Ureter (tissue), 1 donor: ENCODE measurements at places on chromosomes 1 and 21. TPM values are rescaled to one million over a fixed set of nuclear protein-coding genes. Genes with fewer than 3 reads are reported as not detected.

DNA sequence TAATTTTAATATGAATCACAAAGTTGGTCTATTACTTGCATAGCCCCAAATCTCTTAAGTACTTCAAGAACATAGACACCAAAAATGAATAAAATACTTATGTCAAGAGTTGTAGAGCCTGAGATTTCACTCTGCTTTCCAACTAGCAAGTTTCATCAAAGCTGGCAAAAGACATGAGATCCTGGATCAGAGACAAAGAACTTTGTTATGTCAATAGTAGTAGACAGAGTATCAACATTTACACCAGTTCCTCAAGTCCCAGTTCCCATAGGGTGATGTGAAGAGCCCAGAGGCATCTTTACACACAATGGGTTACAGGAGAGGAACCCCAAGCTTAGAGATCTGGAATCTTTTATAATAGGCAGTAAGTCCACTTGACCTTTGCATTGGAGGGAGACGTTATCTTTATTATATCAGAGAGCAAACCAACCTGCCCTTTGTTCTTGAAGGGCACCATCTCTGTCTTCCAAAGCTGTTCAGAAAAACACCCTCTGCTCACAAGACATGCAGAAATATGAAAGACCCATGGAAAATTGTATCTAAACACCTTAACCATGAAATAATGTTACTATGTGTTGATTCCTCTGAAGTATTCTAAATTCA is 174.4 kb upstream of the GALNT2 start:
- DNase-seq: no peak

- DNase-seq: no peak
Measured at GRCh38 chr1:46691997-46692790, 20.5 kb downstream of the TEX38 start.

GRCh38 chr1:97143236-97143882 is 421.8 kb downstream of the PTBP2 start:
- no peak for DNase-seq

DNA sequence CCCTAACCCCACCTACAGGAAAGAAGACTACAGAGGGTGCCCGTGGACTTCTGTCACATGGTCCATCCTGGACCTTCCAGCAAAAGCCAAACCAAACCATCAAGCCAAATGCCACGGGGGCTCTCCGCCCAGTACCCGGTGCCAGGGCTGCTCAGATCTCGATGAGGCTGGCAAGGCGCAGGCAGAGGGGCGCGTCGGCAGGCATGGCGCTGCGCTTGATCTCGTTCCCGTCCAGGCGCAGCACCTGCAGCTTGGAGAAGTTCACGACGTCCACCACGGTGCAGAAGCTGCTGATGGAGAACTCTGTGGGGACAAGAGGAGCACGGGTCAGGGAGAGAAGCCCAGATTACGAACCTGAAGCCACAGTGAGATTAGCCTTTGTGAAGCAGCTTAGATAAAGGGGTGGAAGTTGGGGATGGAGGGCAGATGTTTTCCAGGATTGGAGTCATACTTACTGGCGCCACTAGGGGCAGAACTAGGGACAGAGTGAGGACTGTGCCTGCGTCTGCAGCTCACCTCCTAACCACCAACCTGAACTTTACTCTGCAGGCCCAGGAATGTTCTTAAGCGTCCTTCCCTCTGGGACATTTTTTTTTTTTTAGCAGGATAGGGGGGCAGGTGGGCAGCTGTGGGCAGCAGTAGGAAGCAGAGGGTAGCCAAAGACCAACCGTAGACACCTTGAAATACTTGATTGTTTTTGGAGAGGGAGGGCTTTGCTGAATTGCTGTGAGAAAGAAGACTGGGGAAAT is 8.6 kb downstream of the FMOD start:
- no peak for DNase-seq

- DNase-seq: no peak
Measured at GRCh38 chr1:230572121-230573105, 69.9 kb upstream of the COG2 start.

DNA sequence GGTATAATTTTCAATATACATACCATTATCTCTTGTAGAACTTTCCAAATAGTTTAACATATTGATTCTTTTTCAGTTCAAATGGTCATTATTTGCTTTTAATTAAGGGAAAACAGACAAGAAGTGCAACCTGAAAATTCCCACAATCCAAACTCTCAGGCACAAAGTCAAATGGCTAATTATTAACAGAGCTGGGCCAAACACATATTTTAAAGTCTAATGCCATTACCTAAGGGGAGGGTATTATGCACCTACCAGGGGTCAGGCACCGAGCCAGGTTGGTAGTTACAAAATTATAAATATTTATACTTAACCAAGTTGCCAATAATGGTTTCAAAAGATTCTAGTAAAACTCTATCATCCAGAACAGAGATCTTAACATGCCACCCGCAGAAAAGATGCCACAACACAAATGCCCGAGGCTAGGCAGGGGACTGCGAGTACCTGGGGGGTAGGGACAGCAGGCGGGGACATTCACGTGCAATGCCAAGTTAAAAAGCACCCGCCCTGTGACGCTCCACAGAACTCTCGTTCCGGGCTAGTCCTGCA is 15.0 kb downstream of the LBR start:
- DNase-seq: no peak

DNA sequence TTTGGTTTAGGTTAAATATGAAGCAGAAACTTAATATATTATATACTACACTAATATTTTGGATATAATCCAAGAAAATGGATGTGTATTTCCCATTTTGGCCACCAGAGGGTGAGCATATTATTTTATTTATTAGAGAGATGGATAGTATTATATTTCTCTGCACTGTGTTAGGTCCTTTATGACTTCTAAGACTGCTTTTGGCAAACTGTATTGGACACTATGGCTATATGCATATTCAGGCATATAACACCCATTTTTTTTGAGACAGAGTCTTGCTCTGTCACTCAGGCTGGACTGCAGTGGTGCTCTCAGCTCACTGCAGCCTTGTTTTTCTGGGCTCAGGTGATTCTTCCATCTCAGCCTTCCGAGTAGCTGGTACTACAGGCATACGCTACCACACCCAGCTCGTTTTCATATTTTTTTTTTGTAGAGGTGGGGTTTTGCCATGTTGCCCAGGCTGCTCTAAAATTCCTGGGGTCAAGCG is 17.8 kb upstream of the PGM1 start:
- no peak for DNase-seq

GRCh38 chr21:46421756-46422555 is 36.7 kb upstream of the DIP2A start:
- no peak for DNase-seq

DNA sequence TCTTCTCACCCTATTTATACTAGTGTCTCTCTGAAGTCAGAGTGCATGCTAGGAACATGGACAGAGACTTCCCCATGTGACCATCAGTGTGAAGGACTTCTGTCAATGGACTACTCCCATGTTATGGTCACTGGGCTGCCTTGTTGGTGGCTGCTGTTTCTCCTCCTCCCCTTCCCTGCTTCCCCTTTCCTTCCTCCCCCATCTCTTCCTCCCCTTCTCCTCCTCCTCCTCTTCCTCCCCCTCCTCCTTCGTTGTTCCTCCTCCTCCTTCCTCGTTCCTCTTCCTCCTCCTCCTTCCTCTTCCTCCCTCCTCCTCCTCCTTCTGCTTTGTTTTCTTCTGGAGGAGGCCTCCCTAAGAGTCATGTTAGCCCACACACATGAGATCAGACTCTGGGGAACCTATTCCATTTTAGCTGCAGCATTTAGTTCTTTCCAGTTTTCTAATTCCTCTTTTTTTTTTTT is 35.8 kb downstream of the IER5 start:
- no peak for DNase-seq

DNA sequence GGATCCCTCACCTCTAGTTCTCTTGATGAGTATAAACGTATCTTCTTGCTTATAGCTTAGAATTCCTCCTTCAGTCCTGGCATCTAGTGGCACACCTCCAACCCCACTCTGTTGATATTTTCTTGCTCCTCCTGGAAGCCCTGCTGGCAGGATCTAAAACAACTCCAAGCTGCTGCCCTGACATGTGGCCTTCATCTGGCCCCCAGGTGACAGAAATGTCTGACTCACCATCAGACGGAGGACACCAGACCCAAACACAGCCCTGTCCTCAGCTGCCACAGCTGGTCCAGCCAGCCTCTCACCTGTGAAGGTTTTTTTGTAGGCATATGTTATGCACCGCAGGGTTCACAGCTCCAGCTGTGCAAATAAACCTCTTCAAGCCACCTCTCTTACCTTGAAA is 53.4 kb downstream of the KRTAP19-8 start:
- DNase-seq: no peak

GRCh38 chr1:44828841-44829440 is 14.1 kb downstream of the PTCH2 start:
- DNase-seq: no peak

- DNase-seq: no peak
Measured at GRCh38 chr1:32736812-32737791, 34.5 kb upstream of the SYNC start.

DNA sequence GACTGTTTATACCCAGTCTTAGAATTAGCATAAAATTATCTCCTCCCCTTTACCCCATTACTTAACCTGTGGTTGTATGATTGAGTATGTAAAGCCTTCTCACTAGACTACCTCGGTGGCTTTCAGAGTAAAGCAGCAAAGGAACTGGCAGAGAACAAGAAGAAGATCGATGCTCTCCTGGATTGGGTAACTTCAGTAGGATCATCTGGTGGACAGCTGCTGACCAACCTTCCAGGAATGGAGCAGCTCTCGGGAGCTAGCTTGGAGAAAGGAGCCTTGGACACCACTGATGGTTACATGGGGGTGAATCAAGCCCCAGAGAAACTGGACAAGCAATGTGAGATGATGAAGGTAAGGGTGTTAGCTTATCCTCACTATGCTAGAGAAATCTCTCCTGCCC is 138.6 kb upstream of the BMP8A start:
- no peak for DNase-seq

DNA sequence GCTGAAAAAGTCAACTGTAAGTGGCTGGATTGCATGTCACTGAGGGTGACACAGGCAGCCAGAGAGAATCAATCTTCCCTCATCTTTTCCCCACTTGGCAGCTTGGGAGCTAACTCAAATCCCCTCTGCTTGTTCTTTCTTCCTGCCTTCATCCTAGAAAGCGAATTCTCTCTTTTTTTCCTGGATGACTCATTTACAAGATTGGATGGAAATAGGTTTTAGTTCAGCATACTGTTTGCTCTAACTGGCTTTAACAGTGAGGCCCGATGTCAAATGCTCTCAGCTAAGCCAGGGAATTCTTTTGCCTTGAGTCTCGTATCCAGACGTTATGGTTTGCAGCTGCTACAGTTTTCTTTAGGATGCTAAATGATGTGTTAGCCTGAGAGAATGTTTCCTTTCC is 72.7 kb downstream of the HUNK start:
- no peak for DNase-seq

- no peak for DNase-seq
Measured at GRCh38 chr21:38718481-38718880, 87.2 kb upstream of the ETS2 start.

GRCh38 chr1:77386276-77386675 is 104.5 kb downstream of the AK5 start:
- DNase-seq: no peak

- DNase-seq: no peak
Measured at GRCh38 chr1:220682901-220683576, 7.1 kb upstream of the C1orf115 start.

DNA sequence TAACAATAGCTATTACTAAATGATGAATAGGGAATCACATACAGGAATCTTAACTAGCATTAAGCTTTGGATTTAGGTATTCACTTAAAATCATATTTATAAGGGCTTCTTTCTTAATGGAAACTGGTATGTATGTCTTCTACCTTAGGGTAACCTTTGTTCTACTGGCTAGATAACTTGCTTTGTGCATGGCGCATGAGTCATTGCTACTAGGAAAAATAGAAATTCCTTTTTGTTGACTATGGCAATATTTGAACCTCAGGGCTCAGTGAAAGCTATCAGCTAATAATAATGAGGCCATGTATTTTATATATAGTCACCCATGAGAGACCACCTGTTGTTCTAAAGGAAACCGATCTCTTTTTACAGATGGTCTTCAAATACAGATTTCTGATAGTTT is 72.5 kb downstream of the RPS6KC1 start:
- no peak for DNase-seq

GRCh38 chr1:11046625-11047365 is at the start of gene MASP2:
Gene MASP2 (minus strand): TSS chr1:11047239. CDS start chr1:11047207, 32 bp downstream.
- DNase-seq: no peak

DNA sequence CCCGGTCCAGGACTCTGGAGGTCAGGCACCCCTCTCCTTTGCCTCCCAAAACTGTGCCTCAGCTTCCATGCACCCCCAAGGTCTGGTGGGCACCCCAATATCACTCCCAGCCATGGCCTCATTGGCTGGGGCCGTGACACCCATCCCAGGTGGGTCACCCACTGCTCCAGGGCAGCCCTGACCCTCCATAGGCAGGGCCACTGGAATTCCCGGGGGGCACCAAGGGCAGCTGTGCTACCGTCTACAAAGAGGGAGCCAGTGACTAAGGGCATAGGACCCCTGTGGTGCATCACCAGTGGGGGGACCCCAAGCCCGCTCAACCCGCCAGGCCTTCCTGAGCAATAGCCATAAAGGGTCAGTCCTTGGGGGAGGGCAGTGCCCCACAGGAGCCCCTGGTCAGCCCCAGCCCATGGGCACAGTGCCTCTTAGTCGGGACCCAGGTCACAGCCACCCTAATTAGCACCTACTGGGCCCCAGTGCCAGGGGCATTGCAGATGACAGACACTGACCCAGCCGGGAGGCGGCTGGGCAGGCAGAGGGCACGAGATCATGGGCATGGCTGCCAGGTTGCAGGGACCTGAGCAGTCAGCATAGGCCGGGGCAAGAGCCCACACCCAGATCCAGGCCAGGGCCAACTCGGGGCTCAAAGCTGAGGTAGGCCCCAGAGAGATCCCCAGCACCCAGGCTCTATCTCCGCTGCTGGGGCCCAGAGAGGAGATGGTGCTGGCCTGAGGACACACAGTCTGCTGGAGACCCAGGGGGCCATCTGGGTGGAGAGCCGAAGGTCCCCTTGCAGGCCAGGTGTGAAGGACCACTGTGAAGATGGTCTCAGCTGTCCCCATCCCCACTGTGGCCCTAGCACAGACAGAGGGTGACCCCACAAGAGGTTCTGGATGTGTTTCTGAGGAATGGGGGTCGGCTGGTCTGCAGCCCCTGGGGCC is 19.0 kb upstream of the ARF1 start:
- DNase-seq: no peak

- DNase-seq: no peak
Measured at GRCh38 chr1:218965821-218966220, 207.9 kb upstream of the LYPLAL1 start.

Gene PLPPR5
- 0.08 TPM for total RNA-seq

Gene TLR5
- 24.7 TPM for total RNA-seq

Gene MYOG
- not detected for total RNA-seq

Gene SMIM1
- total RNA-seq: 9.6 TPM

Gene BGLAP
- 2.2 TPM for total RNA-seq
